Foreskin melanocyte (primary cell): ENCODE measurements at places on chromosomes 16 and 17.

GRCh38 chr16:3756113-3756512 lies 38.8 kb upstream of the TRAP1 start:
- DNase-seq = no peak

- no peak for DNase-seq
Observed at GRCh38 chr17:11558681-11559234, 39.5 kb upstream of the DNAH9 start.

GRCh38 chr16:11078812-11079459 lies 134.6 kb downstream of the CLEC16A start:
- peak; percentile 46 for DNase-seq

GRCh38 chr17:9703781-9704082 lies 58.4 kb downstream of the USP43 start:
- DNase-seq = no peak

GRCh38 chr17:55845385-55845784 lies 94.5 kb downstream of the PCTP start:
- DNase-seq = peak; percentile 3

DNA sequence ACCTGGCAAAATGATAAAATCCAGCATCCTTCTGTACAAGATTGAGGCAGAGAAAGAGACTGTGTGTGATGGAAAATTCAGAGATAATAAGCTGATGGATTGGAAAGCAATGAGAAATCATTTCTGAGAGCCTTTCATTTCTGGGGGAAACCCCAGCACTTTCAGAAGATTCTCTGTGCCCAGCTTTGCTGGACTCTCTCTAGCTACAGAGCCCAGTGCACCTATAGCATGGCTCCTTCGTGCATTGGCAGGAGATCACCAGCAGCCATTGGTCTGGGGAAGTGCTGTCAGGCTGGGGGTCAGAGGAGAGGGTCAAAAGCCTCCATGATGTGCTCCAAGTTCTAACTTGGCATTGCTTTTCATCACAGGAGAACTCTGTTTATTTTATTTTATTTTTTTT lies 259.9 kb downstream of the SOX9 start:
- DNase-seq = no peak

- DNase-seq = no peak
Observed at GRCh38 chr16:11543661-11544393, 42.9 kb downstream of the LITAF start.

DNA sequence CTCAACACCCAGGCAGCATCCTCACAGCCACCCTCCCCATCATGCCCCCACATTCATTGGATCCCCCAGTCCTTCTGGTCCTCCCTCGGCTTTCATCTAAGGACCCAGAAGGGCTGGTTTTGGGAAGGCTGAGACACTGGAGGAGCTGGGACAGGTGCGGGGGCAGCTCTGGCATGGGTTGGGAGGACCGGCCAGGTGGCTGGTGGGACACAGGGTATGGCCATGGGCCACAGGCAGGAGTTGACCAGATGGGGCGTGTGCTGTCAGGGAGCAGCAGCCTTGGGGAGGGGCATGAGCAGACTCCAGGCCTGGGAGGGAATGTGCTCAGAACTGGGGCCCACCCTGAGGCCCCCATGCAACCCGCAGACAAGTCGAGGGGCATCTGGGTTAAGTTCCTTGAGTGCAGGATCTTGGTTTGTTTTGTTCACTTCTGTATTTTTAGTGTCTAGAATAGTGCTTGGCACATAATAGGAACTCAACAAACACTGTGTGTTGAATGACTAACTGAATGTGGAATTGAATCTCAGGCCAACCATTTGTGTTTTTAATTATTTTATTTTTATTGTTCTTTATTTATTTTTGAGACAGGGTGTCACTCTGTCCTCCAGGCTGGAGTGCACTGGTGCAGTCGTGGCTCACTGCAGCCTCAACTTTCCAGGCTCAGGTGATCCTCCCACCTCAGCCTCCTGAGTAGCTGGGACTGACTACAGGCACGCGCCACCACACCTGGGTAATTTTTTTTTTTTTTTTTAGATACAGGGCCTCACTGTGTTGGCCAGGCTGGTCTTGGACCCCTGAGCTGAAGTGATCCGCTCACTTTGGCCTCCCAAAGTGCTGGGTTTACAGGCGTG lies 5.6 kb downstream of the P2RX1 start:
- no peak for DNase-seq

- no peak for DNase-seq
Observed at GRCh38 chr16:85441189-85441889, 171.8 kb upstream of the GSE1 start.
